ENCODE measurements at places on chromosomes 16 and 17.

GRCh38 chr17:40886090-40886489 lies 1.0 kb upstream of the KRT20 start:
- no peak for DNase-seq

GRCh38 chr17:59899099-59899498 lies 6.2 kb downstream of the RPS6KB1 start:
- no peak for DNase-seq

- no peak for DNase-seq
These were observed 495.6 kb upstream of the CDH11 start for GRCh38 chr16:65617421-65617820.

DNA sequence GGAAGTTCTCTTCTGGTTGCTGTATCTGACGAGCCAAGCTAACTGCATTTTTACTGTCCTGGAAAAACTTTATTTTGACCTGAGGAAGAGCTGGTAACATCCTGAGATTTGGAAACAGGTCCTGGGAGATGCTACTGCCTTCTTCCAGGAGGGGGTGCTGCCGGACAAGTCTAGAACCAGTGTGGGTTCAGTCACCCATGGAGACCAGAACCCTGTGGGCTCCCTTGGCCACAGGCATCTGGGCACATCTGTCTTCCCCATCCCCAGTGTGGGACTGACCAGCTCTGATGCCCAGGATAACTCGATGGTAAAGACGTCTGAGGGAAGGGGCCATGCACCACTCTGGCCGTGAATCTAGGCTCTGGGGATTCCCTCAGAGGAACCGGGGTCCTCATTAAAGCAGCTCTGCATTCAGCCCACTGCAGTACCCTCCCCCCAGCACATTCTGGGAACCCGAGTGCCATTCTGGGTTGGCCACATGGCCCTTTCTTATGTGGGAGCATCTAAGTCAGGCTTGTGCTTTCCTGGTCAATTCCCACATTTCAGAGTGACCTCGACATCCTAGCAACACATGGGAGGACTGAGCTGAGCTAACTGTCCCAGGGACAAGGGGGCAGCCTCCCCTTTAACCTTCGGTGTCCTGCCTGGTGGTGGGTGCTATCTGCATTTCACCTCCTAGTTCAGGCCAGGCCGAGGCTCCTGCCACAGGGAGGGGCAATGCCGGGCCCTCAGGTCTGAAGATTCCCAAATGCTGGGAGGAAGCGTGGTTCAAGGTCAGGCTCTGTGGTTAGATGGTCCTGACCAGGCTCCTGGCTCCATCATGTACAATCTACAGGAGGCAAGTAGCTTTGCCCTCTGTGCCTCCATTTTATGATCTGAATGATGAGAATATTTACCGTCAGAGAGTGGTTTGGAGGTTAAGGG lies 6.4 kb downstream of the C16orf86 start:
- no peak for DNase-seq

DNA sequence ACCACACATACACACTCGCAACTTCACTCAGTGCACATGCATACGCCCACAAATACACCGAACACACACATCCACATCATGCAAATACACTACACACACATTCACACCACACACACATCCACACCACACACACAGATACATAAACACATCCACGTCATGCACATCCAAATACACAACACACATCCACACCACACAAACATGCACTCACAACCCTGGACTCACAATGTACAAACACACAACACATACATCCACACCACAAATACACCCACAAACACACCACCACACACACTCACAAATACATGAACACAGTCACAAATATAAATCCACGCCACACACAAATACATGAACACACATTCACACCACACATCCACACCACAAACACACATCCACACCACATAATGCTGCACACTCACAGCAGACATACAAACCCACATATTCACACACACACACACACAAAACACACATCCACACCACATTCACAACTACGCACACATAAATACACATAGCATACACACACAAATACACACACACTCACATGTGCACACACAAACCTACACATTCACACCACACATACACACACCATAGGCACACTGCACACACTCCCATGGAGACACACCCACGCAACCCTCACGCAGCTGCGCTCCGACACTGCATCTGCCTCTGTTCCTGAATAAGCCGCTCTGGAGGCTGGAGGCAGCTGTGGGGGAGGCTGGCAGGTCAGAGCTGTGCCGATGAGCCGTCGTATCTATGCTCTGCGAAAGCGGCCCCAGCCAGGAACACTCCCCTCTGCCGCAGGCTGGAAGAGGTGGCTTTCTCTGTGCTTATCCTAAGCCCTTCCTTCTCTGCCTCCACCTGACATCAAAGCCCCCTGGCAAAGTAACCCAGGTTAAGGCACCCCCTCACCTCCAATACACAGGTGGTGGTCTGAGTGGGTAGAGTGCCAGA lies 141.8 kb downstream of the GRIN2A start:
- DNase-seq, result no peak

DNA sequence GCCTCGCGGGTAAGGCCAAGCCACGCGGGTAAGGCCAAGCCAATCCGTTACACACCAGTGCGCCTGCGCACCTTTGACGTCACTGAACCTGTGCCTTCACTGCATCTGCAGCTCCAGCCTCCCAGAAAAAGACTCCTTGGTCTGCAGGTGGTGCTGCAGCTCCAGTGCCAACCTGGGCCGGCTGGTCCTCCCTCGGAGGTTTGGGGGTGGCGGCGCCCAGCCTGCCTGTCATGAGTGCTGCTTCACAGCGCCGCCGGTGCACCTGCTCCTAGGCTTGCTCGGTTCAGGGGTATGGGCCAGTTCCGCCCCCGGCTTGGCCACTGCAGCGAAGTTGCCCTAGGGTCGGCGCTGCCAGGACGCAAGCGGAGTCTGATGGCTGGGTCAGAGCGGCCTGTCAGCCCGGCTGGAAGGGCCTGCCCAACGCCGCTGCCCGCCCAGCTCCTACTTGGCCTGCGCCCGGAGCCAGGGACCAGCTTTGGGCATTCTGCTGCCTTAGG lies 146.6 kb downstream of the USP22 start:
- no peak for DNase-seq

GRCh38 chr16:85347213-85347591 lies 234.9 kb upstream of the CIBAR2 start:
- no peak for DNase-seq

- DNase-seq, result no peak
These were observed 1.1 kb upstream of the XYLT1 start for GRCh38 chr16:17471719-17472461.

DNA sequence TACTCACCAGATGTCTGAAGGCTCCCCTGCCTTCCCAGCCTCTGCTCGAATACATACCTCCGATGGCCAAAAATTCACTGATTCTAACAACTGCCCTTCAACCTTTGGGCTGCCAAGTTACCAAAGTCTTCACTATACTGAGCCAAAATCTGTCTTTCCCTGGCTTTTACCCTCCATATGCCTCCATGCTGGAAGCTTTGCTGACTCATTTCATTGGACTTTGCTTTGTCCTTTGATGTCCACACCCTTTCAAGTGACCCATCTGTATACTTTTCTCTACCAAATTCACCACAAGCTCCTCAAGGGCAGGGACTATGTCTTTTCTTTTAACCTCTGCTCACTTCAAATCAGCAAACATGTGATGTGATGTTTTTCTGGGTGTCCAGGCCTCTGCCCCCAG lies 21.0 kb upstream of the MTMR4 start:
- DNase-seq, result no peak

DNA sequence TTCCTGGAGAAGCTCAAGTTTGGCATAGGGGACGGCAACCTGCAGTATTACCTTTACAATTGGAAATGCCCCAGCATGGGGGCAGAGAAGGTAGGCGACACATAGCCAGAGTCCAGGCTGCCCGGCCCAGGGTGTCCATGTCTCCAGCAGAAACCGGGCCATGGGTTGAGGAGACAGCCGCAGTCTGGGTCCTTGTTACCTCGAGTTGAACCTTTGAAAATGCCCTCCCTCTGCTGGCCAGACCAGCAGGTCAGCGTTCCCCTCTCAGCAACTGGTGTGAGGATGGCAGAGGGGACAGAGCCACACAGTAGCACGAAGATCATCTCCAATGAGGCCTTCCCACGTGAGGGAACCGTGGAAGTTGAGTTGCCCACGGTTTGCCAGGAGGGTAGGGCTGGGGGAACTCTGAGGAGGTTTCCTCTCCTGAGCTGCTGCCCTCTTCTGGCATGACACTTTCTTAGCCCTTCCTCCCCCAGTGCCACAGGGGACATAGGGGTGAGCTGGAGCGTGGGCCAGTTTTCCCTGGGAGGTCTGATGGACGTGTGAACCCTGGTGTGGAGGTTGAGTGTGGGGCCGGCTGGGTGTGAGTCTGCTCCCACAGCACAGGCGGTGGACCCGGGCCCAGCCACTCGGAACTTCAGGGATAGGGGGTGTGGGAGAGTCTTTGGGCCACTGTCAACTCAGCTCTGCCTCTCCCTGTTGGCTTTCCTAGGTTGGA lies 27.2 kb downstream of the PLCD3 start:
- DNase-seq, result no peak

DNA sequence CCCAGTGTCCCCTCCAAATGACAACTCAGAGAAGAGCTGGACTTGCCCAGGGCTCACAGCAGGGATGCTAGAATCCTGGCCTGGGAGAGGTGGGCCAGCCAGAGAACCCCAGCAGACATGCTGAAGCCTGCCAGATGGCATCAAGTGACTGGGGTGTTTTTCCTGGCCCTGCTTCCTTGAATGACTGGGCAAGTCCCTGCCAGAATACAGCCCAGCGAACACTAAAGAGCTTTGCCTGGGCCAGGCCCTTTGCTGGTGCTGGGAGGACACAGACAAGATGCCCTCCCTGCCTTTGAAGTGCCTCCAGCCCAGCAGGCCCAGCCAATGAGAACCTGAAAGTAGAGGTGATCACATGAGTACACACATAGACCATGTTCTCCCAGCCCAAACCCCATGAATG lies 11.5 kb downstream of the ZNF319 start:
- DNase-seq, result no peak

GRCh38 chr16:23147666-23148065 lies 1.6 kb downstream of the USP31 start:
- DNase-seq, result no peak

DNA sequence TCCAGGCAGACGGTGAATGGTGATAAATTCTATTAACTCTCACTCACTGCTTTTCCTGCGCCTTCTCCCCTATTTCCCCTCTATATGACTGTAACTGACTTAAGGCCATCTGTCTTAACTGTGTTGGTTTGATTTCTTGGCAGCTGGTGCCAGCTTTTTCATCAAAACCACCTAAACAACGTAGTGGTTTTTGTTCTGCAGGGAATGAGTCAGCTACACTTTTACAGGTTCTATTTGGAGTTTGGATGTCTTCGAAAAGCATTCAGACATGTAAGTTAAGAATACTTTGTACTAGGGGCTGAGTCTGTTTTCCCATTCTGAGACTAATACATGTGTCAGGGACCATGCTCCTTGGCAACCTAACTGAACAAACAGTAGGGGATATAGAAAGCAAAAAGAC lies 8.5 kb downstream of the REXO5 start:
- no peak for DNase-seq

GRCh38 chr17:6474906-6475305 lies 30.7 kb downstream of the PIMREG start:
- no peak for DNase-seq

DNA sequence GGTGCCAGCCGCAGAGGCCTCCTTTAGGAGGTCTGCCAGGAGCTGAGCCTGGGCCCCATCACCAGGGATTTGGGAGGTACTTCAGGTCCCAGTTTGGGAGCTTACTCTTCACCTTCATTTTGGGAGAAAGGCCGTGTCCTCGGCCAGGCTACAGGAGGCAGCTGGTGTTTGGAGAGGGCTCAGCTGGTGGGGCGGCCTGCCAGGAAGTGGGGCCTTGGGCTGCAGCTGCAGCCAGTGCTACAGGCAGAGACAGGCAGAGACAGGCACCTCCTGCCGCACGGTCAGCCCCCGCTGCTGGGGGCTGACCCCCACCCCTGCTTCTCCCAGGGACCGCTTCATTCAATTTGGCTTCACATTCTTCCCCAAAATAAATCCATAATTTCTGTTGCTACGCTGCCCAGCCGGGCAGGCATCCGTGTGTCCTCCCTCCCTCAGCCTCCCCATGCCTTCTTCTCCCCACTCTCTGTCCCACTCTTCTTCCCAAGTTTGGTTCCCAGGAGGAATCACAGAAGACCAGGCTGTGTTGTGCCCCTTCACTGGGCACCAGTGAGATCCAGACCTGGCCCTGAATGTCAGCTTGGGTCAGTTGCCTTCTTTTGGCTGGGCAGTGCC lies 6.1 kb downstream of the TMEM235 start:
- no peak for DNase-seq

DNA sequence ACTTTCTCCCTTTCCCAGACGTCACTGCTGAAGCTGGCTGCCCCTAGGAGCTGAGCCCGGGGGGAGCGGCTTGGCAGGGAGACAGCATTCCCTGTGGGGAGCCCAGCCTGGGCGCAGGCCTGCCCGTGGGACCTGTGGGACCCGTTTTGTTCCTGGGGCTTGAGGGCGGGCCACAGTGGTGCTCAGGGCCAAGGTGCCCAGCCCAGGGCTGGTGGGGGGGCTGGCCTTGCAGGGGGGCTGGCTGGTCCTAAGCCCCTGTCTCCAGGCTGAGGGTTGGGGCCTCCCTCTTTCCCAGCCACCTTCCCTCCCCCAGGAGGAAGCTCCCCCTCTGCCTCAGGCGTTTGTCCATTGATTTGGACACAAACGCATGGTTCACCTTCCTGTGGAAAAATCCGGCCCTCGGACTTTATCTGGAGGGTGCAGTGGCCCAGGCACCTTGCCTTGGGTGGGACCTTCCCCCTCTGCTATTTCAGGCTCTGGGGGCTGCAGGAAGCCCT lies 4.4 kb downstream of the NHERF2 start:
- DNase-seq, result no peak

DNA sequence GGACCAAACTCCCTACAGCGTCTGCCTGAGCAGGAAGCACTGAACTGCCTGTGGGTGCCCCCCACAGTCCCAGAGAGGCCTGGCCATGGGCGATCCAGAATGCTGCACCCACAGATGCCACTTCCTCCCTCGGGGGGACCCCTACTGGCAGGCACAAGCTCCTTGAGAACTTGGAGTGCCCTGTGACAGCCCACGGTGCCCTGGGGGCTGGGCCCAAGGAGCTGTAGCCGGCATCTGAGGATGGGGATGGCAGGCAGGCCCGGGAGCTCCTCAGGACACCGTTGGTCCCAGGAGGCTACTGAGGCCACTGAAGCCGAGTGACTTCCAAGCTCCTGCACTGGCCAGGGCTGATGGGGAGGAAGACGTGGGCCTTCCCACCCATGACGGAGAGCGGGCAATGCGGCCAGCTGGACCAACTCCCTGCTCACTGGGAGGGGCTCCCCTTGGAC lies 15.1 kb upstream of the RASD1 start:
- no peak for DNase-seq

All from activated T-helper 1 cell treated with anti-CD3 and anti-CD28 coated beads, Interleukin-2, amount 50 U/mL, for 16 hours (primary cell).